ENCODE measurements at places on chromosomes 6 and 20. TPM values are rescaled to one million over a fixed set of nuclear protein-coding genes. Genes with fewer than 3 reads are reported as not detected.

- no peak for DNase-seq
These were observed 30.7 kb downstream of the LYRM4 start for GRCh38 chr6:5230081-5230480.

- DNase-seq = no peak
These were observed 4.2 kb downstream of the SCML4 start for GRCh38 chr6:107819964-107820337.

DNA sequence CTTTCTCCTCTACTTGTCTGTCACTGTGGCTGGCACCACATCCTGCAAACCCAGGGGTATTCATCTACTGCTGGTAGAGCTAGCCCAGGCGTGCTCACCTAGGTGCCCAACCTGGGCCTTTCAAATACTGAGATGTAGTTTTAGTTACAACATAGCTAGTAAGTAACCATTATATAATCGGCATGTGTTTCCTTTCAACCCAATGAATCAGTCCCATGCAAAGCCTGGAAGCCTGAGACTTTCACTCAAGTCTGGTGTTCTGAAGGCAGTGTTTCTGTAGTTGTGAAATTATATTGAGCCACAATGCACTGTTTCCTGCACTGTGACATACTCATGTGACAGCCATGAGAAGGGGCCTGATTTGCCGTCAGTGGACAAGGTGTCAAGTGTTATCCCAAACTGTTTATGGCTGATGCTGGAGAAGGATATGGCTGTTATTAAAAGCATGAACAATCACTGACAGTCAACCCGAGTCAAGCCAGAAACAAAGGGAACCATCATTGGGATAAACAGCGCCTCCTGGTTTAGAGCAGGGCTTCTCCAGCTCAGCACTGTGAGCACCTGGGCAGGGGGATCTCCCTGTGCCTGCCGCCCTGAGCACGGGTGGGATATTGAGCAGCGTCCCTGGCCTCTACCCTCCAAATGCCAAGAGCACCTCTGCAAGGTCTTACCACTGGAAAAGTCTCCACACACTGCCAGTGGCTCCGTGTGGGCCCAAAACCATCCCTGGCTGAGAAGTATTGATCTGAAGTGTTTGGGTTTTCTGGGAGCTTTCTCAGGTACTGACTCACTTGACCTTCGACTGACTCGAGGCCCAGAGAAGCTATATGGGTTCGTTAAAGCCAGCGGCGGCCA, 1.6 kb downstream of the PSMA7 start:
- no peak for DNase-seq

DNA sequence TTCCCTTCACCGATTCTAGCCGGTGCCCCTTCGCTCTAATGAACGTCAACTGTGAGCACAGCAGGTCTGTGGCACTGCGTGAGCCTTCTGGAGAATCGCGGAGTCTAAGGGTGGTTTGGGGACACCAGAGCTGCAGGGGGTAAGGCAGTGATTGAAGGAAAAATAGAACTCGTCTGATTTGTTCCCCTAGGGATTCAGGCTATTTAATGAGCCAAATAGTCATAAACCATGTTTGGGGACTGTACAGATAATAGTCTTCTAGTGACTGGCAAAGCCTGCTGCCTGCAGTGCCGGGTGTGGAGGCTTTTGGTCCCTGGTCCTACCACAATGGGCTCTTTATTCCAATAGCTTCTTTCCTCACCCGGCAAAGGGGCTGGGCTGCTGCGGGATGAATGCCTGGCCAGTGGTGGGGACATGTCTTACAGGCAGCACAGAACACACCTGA, 11.1 kb upstream of the NTSR1 start:
- no peak for DNase-seq

DNA sequence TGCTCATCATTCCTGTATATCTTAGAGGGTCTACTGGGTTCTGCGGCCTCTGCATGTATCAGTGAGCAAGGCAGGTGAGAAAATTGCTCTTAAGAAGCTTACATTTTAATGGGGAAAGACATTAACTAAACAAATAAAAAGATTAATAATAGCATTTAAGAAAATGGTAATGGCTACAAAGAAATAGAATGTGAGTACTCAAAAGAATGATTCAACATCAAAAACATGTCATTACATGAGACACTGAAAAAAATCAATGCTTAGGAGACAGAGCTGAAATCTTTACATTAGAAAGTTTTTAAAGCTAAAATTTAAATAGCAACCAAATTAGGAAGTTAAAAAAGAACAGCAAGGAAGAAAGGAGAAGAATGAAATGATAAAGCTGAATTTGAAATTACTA, 146.9 kb upstream of the PHACTR1 start:
- no peak for DNase-seq

The OR2B6 gene
- not detected for total RNA-seq

The MCM9 gene
- 4.8 TPM for total RNA-seq

The PRL gene
- not detected for total RNA-seq

The CRYBG1 gene
- 16.0 TPM for total RNA-seq

DNA sequence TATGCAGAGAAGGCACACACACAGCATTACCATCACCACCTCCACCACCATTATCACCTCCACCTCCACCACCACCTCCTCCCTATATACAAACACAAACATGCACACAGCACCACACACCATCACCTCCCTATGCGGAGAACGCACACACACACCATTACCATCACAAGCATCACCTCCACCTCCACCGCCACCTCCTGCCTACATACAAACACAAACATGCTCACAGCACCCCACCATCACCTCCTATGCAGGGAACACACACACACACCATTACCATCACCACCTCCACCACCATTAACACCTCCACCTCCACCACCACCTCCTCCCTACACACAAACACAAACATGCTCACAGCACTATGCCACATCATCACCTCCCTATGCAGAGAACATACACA, 236.5 kb upstream of the AFDN start:
- no peak for DNase-seq

The FRS3 gene
- 2.0 TPM for total RNA-seq

GRCh38 chr6:41997456-41997855, 52.9 kb upstream of the TAF8 start:
- DNase-seq = no peak
